ENCODE measurements at places on chromosomes 5 and 9.

GRCh38 chr5:5588887-5589826 lies 166.7 kb downstream of the ICE1 start:
- DNase-seq = no peak

- DNase-seq = no peak
Observed at GRCh38 chr9:116175614-116176013, 22.0 kb downstream of the PAPPA start.

DNA sequence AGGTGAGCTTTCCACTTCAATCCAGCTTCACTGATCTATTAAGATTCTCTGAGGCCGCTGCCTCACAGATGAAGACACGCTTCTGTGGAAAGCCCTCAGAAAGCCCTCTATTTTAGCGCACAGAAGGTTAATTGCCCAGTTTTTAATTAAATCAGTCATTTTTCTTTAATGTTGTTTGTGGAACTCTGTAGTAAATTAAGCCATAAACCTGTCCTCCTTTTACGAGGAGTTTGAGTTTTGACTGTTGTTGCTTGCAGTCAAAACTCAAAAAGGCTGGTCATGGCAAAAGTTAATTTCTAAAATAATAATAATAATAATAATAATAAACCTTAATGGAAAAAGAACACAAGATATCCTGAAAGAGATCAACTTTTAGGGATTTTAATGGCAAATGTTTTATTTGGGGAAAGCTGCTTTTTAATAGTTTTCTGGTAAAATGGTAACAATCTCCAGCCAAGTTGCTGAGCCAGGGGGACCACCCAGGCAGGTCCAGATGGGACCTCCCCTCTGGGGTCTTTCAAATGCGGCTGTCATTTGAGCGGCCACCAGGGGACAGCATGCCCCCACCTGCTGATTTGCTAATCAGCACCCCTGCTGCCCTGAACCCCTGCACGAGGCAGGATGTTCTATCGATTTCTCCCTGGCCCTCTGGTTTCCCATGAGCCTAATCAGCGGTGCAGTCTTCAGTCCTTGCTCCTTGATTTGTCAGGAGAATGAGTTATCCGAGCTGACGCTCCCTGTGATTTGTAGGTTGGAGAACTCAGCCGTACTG lies 247.2 kb downstream of the FSTL4 start:
- DNase-seq = no peak

GRCh38 chr9:27441741-27442070 lies 82.4 kb upstream of the IFNK start:
- DNase-seq = no peak

- DNase-seq = no peak
Observed at GRCh38 chr5:87169300-87169991, 98.2 kb upstream of the RASA1 start.
